ENCODE measurements at places on chromosomes 11 and 22.

DNA sequence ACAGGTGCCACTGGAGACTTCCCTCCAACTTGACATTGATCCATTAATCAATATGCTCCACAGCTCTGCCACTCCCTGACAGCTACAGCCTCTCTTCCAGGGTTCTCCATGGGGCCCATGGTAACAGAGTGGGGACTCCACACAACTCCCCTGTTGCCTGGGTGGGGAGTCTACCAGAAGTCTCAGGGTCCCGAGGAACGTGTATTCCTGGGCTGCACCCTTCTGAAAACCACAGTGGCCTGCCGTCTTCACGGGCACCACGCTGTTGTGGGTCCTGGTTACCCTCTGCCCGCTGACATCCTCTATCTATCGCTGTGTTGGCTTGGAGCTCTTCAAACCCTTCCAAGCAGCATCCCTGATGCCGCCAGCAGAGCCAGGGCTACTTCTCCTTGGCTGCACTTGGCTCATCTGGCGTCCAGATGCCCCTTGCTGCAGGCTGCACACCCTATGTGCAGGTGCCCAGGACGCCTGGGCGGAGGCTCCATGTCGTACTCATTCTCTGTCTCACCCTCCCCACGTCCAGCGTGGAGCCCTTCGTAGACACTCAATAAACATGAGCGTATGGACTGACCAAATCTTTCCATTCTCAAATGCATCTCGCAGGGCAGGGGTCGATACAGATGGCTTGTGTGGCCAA is 1341.8 kb downstream of the TBC1D22A start:
- no peak for DNase-seq

DNA sequence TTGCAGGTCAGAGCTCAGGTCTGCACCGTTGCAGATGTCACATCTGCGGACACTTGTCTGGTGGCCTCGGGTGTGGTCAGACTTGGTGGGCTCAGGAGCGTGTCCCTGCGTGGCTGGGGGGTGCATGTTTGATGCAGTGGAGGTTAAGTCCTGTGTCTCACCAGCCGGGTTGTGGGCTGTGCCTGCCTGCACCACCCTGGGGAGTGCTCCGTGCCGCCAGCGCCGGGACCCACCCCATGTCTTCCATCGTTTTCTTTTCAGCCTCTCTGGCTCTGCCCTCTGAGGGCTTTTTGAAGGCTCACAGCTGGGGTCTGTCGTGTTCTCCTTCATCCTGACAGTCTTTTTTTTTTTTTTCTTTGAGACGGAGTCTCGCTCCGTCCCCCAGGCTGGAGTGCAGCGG is 26.0 kb downstream of the PPIL2 start:
- DNase-seq, result no peak

GRCh38 chr22:46043816-46044620 is 67.1 kb upstream of the WNT7B start:
- no peak for DNase-seq

- DNase-seq, result no peak
Measured at GRCh38 chr11:8315463-8315862, 51.8 kb upstream of the LMO1 start.

GRCh38 chr11:2801711-2802388 is 83.7 kb downstream of the CDKN1C start:
- DNase-seq, result no peak

DNA sequence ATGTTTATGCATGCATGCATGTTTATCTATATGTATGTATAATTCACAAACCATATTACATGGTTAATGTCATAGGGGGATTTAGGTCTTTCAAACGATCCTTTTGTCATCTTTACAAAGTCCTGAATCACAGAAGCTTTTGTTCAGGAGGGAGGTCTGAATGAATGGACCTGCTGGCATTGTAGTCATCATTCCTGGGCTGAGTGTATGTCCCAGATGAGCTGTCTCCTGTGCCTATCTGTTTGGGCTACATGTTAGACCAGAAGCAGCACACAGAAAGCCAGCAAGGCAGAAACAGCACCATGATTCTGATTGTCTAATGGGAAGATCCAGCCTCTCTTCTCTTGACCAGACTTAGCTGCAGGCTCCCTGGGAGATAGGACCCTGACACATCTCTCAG is 69.5 kb downstream of the ADM start:
- DNase-seq, result no peak

Measured in OCI-LY7 (cell line).